ENCODE measurements at places on chromosomes 1 and 21. TPM values are rescaled to one million over a fixed set of nuclear protein-coding genes. Genes with fewer than 3 reads are reported as not detected.

GRCh38 chr1:234069760-234070159 is 165.3 kb downstream of the SLC35F3 start:
- no peak for DNase-seq

GRCh38 chr1:4086921-4087320 is 186.8 kb upstream of the C1orf174 start:
- DNase-seq = no peak

GRCh38 chr1:228059634-228060457 is 22.7 kb upstream of the ARF1 start:
- peak; percentile 59 for DNase-seq

MFSD2A gene
- total RNA-seq = 1.8 TPM

- DNase-seq = no peak
Observed at GRCh38 chr21:46159841-46160656, 4.7 kb upstream of the FTCD start.

DNA sequence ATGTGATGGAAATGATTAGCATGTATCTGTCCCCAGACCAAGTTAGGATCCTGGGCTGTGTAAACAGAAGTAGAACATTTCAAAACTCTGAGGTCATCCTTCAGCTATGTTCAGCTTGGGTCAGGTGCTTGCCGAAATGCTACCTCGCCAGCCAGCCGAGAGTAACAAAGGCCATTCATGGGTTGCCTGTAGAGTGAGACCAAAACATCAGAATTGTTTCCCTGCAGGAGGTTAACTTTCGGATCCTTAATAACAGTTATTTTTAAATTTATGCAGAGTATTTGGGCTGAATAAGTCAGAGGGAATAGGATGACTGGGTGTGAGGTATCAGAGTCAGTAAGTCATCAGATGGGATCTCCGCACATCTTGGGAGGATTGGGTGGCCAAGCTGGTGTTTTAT is 35.6 kb downstream of the SMYD2 start:
- DNase-seq = no peak

DENND4B gene
- 84.7 TPM for total RNA-seq

DNA sequence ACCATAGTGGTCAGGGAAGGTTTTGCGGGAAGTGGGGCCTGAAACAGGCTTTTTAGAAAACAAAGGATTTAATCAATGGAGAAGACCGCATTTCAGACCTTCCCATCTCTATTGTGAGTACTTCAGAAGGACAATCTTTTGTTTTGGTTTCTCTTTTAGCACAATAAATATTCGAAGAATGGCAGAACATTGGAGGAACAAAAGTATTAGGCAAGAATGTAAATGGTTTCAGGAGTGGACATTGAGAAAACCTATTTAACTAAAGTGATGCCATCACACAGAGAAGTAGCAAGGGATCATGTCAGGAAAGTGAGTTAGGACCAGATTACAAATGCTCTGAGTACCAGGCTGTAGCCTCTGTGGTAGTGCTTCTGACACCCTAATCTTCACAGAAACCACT is 26.8 kb upstream of the UBE2U start:
- DNase-seq = no peak

GRCh38 chr1:200443860-200444259 is 34.0 kb upstream of the ZNF281 start:
- DNase-seq = no peak

- DNase-seq = no peak
Observed at GRCh38 chr1:17635811-17636210, 96.3 kb downstream of the ARHGEF10L start.

AGO3 gene
- total RNA-seq = 40.8 TPM

SHE gene
- total RNA-seq = not detected

GRCh38 chr1:197399755-197400521 is 131.9 kb downstream of the CRB1 start:
- no peak for DNase-seq

GRCh38 chr1:201460814-201461644 is 8.0 kb downstream of the PHLDA3 start:
- no peak for DNase-seq

CD52 gene
- 1.8 TPM for total RNA-seq

- no peak for DNase-seq
Observed at GRCh38 chr1:219120624-219121544, 52.8 kb upstream of the LYPLAL1 start.

GRCh38 chr1:174352883-174353608 is 94.7 kb upstream of the GPR52 start:
- no peak for DNase-seq

DNA sequence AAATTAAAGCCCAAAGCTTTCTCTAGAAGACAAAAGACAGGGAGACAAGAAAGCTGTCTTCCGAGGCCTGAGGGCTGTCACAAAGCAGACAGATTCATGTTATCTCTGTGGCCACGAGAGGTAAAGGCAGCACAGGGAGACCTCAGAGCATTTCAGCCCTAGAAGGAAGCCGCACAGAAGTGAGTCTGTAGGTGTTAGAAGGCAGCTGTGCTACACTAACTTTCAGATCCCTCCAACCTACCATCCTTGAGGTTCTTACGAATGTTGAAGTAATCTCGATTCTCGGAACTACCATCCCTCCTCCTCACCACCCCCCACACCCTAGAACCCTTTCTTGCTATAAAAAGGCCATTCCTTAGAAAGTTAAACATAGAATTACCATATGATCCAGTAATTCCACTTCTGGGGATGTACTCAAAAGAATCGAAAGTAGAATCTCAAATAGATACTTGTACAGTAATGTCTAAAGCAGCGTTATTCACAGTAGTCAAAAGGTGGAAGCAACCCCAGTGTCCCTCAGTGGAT is 21.5 kb upstream of the LYST start:
- no peak for DNase-seq

PRAMEF33 gene
- total RNA-seq = not detected

DNA sequence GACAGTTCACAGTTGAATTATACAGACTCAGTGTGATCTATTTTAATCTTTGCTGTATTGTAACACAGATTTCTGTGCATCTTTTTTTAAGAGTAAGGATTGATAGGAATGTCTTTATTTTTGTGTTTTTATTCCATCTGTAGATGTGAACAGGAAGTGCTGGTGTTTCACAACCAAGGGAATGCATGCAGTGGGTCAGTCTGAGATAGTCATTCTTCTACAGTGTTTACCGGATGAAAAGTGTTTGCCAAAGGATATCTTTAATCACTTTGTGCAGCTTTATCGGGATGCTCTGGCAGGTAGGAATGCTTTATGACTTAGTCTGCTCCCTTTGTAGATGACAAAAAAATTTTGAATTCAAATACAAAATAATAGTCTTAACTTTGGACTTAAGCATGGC is 84.5 kb downstream of the CC2D1B start:
- DNase-seq = no peak

DNA sequence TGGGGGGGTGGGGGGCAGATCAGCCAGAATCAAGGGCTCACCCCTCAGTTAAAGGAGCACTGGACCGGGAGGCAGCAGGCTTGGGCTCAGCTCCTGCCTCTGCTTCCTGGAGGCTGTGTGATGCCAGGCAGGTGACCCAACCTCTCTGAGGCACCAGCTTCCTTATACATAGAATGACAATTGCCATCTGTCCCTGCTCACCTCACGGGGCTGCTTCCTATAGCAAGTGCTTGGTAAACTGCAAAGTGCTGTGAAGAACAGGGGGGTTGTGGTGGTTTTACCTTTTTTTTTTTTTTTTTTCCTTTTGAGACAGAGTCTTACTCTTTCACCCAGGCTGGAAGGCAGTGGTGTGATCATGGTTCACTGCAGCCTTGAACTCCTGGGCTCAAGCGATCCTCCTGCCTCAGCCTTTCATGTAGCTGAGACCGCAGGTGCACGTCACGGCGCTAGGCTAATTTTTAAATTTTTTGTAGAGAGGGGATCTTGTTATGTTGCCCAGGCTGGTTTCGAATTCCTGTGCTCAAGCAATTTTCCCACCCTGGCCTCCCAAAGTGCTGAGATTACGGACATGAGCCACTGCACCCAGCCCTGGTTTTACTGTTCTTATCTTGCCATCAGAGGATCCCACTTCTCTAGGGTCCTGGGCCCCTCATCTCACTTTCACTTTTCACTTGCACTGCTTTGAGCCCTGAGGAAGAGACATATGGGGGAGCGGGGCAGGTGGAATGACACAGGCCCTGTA is 11.6 kb downstream of the KCNQ4 start:
- DNase-seq = no peak

DNA sequence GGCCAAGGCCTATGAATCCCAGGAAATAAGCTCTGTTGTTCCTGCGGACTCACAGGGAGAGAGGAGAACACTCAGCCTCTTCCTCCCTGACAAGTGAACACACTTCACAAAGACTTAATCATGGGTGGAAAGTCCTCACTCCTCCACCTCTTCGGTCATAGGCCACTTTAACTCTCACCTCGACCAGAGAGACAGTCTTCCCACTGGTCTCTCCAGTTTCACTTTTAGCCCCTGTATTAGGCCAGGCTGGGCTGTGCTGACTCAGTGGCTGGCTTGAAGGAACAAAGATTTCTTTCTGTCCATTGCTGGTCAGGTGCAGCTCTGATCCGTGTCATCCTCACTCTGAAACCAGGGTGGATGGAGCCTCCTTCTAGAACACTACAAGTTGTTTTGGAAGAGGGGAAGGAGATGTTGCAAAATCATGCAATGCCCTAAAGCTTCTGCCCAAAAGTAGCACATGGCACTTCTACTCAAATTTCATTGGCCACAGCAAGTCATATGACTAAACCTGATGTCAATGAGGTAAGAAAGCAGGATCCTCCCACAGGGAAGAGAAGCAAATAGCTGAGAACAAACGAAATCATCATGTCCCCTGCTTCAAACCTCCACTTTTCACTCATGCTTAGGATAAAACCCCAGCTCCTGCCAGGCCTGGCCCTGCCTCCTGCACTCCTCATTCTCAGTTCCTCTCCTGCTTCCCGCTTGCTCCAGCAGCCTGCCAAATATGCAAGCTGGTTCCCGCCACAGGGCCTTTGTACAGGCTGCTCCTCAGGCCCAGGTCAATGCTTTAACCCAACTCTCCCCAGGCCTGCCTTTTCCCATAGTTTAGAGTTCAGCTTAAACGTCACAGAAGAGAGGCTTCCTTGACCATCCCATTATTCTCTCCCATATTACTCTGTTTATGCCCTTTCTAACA is 150.5 kb upstream of the RUNX3 start:
- no peak for DNase-seq

FCGR2B gene
- total RNA-seq = 0.36 TPM

DNA sequence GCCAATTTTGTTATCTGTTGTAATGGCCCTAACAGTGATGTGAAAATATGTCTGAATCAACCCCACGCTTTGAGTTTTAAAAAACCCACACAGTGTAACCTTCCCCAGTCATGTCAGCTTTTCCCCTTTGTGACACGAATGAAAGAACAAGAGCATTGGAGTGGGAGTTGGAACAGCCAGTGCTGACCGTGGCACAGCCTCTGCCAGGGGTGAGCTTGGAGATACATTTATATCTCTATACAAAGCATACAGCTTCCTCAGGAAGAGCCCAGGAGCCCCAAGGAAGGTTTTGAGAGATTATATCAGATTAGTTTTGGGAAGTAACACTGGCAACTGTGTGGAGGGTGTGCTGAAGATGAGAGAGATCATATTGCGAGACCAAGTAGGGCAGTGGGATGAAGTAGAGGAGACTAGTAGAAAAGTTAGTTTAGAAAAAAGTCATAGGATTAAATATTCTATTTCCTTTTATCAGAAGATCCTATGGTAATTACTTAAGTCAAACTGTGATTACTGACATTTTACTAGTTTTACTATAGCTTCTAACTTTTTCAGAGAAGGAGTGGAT is 15.9 kb downstream of the LRRC8B start:
- DNase-seq = no peak

DNA sequence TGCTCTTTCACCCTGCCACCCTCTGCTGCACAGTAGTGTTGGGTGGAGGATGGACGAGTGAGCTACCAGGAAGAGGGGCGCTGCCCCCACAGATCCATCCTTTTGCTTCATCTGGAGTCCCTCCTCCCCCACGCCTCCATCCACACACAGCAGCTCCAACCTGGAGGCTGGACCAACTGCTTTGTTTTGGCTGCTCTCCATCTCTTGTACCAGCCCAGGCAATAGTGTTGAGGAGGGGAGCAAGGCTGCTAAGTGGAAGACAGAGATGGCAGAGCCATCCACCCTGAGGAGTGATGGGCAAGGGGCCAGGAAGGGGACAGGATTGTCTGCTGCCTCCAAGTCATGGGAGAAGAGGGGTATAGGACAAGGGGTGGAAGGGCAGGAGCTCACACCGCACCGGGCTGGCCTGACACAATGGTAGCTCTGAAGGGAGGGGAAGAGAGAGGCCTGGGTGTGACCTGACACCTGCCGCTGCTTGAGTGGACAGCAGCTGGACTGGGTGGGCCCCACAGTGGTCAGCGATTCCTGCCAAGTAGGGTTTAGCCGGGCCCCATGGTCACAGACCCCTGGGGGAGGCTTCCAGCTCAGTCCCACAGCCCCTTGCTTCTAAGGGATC is 8.5 kb downstream of the CHRNB2 start:
- DNase-seq = no peak

MYBPH gene
- not detected for total RNA-seq

All from progenitor cell of endocrine pancreas (in vitro differentiated cells).